RWPE2 (cell line): ENCODE measurements at places on chromosomes 2 and 18.

DNA sequence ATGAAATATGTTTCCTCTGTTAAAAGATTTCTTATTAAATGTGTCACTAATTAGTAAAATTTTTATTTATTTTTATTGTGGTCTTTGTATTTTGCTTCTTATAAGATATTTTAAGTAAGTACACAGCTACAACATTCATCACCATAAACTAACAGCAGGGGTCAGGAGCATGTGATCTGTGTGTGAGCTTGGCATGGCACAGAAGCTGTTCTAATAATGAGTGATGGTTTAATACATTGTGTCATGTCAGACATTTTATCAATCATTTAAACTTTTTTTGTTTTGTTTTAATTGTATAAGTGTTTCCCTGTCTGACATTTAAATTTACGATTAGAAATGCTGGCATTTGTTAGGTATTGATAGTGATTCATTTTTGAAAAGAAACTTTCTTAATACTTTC lies 585.4 kb downstream of the DSC3 start:
- no peak for DNase-seq

DNA sequence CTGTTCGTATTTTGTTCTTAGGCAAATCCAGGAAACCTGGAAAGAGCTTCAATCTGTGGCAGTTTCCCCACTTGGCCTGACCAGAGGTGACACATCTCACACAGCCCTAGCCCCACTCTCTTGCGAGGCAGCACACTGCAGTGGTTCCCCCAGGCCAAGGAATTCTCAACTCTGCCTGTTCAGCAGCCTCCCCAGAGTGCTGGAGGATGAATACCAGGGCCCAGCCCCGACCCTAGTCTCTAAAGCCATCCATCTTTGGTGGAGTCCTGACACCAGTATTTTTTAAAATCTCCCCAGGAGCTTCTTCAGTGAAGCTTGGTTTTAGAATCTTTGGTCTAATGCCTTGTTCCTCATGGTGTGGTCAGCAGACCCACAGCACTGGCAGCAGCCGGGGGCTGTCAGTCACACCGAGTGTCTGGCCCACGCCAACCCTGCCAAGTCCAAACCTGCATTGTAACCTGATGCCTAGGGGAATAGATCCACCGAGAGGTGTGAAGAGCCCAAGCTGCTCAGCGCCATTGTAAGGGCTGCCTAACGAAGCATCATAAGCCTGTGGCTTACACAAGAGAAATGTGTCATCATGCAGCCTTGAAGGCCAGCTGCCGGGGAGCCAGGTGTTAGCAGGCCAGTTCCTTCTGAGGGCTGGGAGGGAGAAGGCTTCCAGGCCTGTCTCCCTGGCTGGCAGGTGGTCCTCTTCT lies 428.7 kb upstream of the ID2 start:
- DNase-seq, result no peak

DNA sequence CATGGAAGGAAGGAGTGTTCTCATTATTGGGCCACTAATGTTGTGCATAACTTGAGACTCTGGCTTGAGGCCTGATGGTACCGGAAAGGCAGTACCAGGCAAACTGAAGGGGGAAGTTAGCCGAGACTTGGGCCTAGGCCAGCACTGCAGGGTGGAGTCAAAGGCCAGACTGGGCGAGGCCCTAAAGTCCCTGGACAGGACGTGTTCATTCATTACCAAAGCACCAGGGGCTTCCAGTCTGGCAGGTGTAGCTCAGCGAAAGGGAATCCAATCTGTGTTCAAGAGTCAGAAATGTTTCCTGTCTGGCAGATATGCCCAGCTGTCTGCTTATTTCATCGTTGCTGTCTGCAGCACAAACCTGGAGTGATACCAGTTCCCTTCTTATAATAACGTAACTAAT lies 4.7 kb upstream of the ITSN2 start:
- no peak for DNase-seq

DNA sequence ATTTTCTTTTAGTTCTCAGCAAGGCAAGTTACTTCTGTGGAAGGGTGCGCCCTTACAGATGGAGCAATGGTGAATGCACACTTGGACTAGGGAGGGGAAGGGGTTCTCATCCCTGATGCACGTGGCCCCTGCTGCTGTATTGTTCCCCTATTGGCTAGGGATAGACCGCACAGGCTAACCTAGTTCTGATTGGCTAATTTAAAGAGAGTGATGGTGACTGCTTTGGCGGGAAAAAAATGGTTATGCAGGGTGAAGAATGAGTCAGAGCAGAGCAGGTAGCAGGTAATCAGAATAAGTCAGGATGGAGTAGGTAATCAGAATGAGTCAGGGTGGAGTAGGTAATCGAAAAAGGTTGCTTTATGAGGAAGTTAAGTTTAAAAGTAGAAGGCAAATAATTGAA lies 171.5 kb downstream of the MTCL1 start:
- DNase-seq, result no peak

DNA sequence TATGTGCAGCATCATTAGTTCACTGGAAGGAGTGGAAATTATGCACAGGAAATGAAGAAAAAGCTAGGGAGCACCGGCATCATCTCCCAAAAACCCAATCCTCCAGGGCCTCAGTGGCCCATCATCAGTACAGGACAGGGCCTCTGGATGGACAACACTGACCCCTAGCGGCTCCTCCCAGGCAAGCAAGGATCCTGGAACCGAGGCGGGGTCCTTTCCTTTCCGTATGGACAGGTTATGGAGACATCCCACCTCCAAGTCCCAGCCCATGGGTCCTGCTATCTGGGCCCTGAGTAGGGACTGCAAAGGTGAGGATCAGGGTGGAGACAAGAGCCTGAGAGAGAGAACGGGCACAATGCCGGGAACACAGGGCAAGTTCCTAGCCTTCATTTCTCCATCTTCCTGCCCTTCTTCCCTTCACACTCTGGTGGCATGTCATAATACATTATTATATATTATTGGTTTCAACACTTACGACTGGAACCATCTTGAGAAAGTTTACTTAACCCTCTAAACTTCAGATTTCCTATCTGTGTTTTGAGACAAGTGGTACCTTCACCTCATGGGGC lies 68.2 kb downstream of the ZNF516 start:
- no peak for DNase-seq

DNA sequence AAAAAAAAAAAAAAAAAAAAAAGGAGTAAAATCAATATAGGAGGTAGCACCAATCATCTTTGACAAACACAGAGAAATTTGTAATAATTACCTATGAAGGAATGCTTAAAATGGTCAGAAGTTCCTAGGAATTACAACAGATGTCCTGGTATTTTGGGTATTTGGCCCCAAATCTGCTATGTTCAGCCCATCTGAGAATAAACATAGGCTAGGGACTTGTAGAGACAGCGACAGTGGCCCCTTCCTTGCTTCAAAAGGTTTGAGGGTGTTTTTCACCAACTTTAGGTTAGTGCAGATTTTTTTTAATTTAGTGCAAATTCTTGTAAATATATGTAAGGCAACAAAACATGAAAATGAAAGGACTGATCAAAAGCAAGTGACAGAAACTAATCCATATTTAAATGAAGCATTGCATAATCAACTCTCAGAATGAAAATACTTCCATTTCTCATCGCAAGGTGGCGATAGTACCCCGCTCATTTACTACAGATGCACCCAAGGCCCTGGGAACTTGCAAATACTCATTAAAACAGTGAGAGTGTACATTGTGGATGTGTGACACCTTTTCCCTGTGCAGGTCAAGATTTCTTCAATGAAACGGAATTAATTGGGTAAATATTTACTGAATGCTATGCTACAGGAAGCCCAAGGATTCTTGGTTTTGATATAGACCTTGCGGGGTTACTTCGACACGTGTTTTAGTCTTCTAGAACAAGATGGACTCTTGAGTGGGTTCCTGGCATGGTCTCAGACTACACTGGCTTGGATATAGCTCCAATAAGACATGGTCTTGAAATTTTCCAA lies 44.6 kb downstream of the FAM124B start:
- no peak for DNase-seq

DNA sequence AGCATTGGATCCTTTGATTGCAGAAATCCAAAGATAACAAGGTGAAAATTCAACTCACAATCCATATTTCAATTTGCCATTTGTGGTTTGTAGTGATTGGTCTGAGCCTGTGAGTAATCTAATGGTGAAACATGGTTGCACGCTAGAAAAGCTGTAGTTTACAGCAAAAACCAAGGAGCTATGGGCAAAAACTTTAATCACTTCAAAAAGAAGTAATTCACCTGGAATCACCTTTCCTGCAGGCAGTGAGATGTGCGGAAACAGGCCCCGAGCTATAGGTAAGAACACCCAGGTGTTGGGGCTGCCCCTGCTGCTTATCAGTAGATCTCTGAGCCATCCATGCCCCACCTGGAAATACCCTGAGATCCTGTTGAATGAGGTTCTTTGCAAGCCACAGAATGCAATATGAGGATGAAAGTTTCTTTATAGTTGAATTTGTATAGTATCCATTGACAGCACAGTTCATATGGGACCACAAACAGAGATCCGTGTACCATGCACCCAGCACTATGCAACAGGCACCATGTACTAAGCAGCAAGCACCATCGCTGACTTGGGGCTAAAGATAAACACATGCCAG lies 208.2 kb downstream of the SPP2 start:
- DNase-seq, result peak; percentile 93

GRCh38 chr18:62944454-62944853 lies 229.1 kb downstream of the PHLPP1 start:
- no peak for DNase-seq

- no peak for DNase-seq
Measured at GRCh38 chr18:31633392-31634330, 42.0 kb downstream of the TTR start.

- DNase-seq, result no peak
Measured at GRCh38 chr18:11005528-11005927, 143.8 kb downstream of the PIEZO2 start.

DNA sequence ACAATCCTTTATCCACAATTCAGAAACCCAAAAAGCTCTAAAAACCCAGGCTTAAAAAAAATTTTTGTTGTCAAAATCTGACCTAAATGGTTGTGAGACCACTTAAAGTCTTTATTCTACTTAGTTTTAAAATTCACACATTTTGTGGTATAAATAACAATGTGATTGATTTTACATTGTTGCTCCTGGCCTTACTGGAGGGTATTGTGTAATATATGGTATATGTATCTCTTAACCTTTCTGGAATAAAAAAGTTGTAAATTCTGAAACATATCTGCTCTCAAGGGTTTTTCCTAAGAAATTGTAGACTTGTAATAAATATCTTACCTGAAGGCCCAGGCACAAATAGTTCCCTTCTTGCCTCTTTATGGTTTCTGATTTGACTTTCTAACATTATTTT lies 73.3 kb upstream of the PNPT1 start:
- no peak for DNase-seq

GRCh38 chr2:9805435-9806297 lies 37.6 kb upstream of the TAF1B start:
- no peak for DNase-seq

GRCh38 chr2:72111061-72111460 lies 36.6 kb downstream of the CYP26B1 start:
- no peak for DNase-seq

DNA sequence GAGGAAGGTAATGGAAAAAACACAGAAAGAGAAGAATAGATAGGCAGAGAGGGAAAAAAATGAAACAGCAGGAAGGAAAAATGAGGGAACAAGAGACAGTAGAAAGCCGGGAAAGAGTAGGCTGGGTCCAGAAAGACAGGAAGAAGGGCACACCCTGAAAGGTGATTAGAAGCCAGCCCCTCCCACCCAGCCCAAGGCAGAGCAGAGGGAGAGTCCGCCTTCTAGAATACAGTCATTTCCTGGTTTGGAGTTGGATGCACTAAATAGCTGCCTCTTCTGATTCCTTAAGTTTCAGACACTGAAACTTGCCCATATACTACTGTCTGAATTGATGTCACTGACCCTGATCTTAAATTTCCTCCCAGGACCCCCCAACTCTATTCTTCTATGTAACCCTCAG lies 17.9 kb upstream of the DSG3 start:
- DNase-seq, result no peak

- no peak for DNase-seq
Measured at GRCh38 chr2:98477036-98477435, 32.4 kb downstream of the INPP4A start.

GRCh38 chr2:150267651-150268415 lies 219.6 kb downstream of the RND3 start:
- no peak for DNase-seq

DNA sequence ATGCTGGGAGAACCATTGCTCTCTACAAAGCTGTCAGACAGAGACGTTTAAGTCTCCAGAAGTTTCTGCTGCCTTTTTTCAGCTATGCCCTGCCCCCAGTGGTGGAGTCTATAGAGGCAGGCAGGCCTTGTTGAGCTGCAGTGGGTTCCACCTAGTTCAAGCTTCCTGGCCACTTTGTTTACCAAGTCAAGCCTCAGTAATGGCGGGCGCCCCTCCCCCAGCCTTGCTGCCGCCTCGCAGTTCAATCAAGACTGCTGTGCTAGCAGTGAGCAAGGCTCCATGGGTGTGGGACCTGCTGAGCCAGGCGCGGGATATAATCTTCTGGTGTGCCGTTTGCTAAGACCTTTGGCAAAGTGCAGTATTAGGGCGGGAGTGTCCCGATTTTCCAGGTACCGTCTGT lies 52.7 kb upstream of the SCYGR2 start:
- no peak for DNase-seq

GRCh38 chr2:180006781-180007579 lies at the start of gene CWC22:
Gene CWC22, minus strand, starts transcription at chr2:180007297. Its CDS starts 13,956 bp downstream, at chr2:179993341.
- peak; percentile 72 for DNase-seq

DNA sequence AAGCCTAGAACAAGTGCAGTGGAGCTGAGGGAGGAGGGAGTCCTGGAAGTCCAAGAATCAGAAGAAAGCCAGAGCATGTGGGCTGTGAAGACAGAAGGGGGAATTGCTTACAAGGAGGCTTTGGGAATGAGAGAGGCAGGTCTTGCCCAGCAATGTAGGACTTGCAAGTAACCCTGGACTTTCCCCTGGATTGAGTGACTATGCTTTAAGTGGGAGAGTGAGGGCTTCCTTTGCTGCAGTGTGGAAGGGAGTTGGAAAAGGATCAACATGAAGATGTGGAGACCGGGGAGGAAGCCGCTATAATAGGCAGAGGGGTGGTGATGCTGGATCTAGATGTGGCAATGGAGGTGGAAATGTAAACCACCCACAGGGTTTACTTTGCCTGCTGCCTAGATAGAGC lies 13.8 kb upstream of the SCYGR1 start:
- no peak for DNase-seq

DNA sequence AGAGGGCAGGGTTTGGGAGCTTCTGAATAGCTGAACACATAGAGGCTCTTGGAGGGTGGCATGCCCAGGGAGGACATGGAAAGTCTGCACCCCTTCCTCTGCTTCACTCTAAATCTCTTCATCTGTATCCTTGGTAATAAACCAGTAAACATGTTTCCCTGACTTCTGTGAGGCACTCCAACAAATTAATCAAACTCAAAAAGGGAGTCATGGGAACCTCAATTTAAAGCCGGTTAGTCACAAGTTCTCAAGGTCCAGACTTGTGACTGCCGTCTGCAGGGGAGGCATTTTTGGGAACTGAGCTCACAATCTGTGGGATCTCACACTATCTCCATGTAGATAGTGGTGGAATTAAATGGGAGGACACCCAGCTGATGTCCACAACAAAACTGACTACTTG lies 33.1 kb upstream of the STON1 start:
- no peak for DNase-seq

DNA sequence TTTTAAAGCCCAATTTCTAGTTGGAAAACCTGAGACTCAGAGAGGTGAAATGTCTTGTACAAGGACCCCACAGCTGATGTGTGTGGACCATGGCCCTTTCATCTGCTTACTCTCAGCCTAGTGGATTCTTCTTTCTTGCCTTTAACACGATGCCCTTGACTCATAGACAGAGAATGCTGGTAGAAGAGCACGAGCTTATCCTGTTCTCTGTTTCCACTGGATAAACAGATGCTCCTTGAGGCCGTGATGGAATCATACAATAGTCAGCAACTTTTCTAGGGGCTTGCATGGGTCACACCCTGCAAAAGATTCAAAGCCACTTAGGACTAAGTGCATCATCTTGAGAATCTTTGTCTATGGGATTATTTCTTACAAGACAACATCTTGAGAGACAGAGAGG lies 50.9 kb downstream of the MYCN start:
- no peak for DNase-seq
